T47D (cell line): ENCODE measurements at places on chromosomes 3 and 15.

- no peak for DNase-seq
Observed at GRCh38 chr15:26475554-26475953, 297.3 kb downstream of the GABRB3 start.

- no peak for DNase-seq
Observed at GRCh38 chr3:27508424-27508823, 24.2 kb upstream of the SLC4A7 start.

DNA sequence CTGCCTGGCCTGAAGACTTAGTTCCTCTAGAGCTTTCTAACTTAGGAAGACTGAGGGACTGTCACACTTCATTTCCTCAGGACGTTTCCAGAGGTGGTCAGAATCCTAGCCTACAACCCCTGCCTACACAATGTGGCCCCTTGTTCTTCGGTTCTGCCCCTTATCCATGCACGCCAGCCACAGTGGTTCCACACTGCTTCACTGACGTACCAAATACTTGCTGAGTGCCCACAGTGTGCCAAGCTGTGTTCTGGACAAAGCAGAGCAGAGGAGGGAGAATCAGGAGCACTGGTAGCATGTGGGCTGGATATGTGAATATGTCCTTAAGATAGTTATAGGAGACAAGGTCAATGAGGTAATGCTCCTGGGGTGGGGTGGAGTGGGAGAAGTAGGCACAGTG lies 70.5 kb upstream of the SAMMSON start:
- DNase-seq: no peak

DNA sequence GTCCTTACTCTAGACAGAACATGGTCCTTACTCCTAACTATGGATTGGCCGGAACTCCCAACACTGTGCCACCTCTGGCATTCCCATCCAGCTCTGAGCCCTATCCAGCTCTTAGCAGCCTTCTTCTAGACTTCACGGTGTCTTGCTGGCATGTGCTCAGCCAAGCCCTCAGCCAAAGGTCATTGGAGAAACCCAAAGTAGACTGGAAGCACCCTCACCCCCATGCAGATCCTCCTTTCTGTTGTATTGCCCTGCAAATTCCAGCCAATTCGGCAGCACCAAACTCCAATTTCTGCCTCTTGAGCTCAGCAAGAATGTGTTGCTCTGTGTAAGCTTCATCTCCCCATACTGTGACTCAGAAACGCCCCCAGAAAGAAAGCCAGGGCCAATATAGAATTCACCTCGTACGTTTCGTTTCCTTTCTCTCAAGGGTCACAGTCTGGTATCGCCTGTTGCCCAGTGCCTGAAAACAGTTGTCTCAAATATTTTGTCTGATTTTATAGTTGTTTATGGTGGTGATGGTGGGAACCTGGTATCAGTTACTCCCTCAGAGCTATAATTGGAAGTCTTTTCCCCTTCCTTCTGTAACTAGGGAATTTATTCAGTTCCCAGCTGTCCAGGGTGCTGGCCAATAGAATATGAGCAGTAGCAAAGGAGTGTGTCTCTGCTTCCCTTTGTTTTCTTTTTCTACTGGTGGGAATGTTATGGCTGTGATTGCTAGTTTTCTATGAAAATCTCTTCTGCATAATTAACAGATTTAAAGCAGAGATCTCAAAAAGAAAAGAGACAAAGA lies 28.4 kb upstream of the EPHB3 start:
- no peak for DNase-seq

- DNase-seq: no peak
Observed at GRCh38 chr3:195876297-195877064, 31.9 kb downstream of the TNK2 start.

GRCh38 chr3:122008166-122008565 lies 13.9 kb downstream of the ILDR1 start:
- DNase-seq: no peak

DNA sequence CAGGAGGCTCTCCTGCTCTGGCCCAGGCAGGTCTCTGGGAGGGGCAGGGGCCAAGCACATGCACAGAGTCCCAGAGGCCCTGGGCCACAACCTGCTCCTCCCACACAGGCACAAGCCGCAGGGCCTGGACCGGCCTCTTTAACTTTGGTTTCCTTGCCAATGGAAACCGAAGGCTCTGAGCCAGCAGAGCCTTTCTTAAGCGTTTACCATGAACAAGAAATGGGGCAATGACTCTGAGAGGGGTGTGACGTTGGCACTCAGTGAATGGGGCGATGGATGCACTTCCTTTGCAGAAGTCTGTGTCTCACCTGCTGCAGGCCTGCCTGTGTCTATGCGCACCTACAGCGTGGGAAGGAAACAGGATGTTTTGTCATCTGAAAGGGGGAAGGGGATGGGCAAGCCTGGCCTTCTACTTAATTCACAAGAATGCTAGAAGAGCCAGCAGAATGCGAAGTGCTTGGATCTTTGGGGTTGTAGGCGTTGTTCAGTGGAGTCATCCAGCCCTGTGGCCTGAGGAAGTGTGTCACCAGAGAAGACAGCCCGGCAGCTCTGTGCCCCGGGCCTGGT lies 41.8 kb downstream of the IFT122 start:
- DNase-seq: peak; percentile 57

DNA sequence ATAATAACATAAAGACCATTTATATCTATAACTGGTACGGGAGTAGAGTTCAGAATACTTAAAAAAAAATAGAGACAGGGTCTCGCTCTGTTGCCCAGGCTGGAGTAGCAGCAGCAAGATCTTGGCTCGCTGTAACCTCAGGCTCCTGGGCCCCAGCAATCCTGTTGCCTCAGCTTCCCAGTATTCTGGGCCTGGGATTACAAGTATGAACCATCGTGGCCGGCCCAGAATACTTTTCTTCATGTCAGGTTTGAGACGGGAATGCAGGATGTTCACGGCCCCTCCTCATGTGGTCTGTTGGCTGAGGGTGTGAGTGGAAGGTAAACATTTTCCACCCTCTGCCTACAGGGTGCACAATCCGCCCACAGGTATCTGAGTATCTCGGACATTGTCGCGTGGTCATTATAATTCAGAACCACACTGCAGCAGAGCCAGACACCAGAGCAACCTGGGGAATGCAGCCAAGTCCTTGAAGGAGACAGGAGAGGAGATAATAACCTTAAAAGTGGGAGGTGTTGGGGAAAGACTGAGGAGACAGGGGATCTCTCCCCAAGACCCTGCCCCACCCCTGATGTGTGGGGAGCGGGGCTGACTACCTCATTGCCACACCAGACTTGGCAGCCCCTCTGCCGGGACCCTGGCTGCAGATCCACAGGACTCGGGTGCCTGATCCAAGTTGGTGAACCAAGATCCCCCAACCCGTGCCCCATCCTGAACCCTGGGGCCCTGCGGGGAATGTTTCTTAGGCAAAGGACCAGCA lies 106.8 kb downstream of the ADCY5 start:
- DNase-seq: no peak

DNA sequence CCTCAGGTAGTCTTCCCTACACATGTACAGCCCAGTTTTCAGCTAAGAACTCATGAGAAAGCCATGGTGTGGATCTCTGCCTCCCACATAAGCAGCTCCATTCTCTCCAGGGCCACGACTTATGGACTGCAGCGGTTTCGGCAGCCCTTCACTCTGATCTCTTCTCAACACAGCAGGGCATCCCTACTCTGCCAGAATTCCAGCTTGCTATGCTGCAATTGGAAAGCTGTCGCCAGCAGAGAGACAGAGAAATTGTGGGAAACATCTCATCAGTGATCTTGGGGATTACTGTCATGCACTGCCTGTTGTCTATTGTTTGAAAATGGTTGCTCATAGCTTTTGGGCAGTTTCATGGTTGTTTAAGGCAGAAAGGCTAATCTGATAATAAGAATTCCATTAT lies 11.9 kb upstream of the BLM start:
- DNase-seq: no peak

GRCh38 chr3:42022355-42022754 lies 60.5 kb upstream of the ULK4 start:
- no peak for DNase-seq

DNA sequence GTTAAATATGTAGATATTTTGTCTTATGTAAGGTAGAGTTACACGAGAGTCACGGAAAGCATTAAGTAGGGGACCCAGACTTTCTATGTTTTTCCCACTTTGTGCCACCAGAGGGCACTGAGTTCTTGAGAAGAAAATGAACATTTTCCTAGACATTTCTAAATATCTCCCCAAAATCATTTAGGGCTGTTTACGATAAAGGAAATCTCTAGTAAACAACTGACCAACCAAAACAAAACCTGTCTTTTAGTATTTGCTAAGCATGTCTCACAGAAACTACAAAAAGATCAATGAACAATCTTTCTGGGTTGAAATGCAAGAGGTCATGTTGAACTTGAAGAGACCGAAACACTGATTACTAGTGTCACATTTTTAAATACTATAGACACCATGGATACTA lies 16.1 kb downstream of the POU1F1 start:
- DNase-seq: peak; percentile 1

- no peak for DNase-seq
Observed at GRCh38 chr3:20104167-20104661, 64.0 kb downstream of the KAT2B start.

DNA sequence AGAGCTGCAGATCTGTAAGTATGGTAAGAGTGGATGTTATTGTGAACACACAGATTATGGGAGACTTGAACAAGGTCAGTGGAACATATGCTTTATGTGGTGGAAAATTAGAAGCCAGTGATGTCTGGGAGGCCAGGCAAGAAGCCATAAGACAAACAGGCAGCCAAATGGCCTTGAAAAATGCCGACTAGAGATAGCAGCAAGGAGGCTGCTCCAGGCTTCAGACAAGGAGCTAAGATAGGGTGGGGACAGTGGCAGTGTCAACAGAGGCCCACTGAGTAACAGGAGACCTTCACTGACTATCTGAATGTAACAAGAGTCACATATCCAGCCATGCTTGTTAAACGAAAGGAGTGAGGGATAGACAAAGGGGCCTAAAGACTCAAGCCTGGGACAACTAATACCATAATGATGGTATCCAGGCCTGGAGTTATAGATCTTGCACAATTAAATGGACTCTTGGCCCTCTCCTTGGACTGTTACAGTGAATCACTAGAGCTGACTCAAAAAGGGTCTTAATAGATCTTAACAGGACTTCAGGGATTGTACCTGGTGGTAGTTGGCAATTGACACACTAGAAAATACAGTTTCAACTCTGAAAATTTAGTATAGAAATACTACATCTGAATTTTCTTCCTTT lies 50.6 kb downstream of the CFAP20DC start:
- no peak for DNase-seq

- no peak for DNase-seq
Observed at GRCh38 chr3:52313188-52313773, 2.8 kb upstream of the DNAH1 start.

DNA sequence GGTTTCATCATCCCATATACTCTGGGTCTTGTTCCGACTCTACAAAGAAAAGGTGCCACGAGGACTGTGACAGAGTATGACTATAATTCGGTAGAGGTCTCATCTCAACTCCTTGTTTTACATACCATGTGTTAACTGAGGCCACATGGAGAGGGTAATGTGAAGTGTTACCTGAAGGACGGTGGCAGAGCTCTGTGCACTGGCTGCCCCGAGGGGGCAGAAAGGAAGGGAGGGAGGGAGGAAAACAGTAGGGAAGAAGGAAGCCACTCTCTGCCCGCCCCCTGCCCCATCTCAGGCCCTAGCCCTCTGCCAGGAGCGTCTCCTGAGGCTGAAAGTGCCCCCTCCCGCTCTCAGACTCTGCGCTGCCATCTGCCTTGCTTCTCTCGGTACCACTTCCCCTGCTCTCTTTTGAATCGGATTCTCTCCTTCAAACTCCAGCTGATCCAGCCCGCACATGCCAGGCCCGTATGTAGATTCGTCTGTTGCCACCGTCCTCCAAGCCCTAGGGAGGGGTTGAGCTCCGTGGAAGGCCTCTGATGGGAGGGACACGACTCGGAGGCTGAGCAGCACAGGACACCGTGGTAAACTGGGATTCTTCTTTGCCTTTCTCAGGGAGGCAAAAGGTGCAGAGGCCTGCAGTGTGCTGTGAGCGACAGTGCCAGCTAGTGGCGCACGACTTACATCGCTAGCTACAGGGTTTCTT lies 70.5 kb upstream of the ATP10A start:
- DNase-seq: peak; percentile 72

- DNase-seq: no peak
Observed at GRCh38 chr3:71563827-71564226, 19.7 kb downstream of the FOXP1 start.

DNA sequence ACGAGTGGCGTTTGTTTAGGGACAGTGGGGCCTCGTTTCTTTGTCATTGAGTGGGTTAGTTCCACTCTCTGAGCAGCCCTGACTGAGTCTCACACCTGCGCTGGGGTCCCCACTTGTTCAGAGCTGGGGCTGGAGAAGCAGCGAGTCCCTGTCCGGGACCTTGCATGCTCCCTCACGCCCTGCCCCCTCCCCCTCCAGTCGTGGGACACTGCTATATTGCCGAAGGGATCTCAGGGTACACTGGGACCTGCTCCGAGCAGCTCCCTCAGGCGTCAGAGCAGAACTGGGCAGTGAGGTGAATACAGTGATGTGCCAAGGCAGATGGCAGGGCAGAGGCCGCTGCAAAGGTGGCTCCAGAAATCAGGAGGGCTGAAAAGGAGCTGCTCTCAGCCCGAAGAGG lies 59.9 kb upstream of the KLF13 start:
- DNase-seq: no peak

GRCh38 chr3:126127452-126127851 lies 43.5 kb upstream of the SLC41A3 start:
- no peak for DNase-seq

DNA sequence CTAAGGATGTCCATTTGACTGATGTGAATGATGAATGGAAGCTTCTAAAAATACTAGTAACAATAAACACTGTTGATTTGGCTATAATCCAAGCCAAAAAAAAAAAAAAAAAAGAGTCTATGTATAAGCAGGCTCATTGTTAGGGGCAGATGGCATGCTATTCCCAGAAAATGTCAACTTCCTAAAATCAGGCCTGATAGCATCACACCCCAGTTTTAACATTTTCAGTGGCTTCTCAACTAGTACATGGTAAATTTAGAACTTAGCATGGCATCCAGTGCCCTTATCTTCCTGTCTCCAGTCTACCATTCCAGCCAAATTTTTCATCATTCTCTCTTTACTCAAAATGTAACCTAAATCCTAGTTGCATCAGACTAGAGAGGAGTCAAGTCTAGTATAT lies 288.2 kb upstream of the ZNF385D start:
- no peak for DNase-seq

- no peak for DNase-seq
Observed at GRCh38 chr15:45612790-45613415, 21.9 kb upstream of the SQOR start.

- DNase-seq: peak; percentile 89
Observed at GRCh38 chr15:94110476-94111130, 120.8 kb upstream of the MCTP2 start.

- DNase-seq: no peak
Observed at GRCh38 chr3:117243657-117244056, 534.1 kb downstream of the TUSC7 start.

GRCh38 chr3:98730338-98730737 lies 32.8 kb upstream of the ST3GAL6 start:
- no peak for DNase-seq

- DNase-seq: no peak
Observed at GRCh38 chr15:51053571-51053970, 41.1 kb downstream of the TNFAIP8L3 start.

DNA sequence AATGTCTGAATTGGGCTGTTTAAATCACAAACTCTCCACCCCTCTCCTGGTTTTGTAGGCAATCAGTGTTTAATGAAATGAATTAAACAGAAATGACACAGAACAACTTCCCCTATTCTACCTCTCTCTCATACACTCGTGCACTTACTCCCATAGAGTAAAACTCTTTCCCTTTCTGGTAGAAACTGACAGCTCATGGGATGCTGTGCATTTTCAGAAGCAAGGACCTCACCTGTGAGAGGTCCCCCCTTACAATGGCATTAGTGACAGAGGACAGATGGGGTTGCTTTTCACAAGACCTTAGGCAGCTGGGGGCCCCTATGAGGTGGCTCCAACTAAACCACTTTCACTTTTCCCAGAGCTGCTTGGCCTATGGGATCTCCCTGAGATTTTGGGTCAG lies 31.9 kb downstream of the PARP16 start:
- DNase-seq: no peak
